Vagina (tissue), 2 donors: ENCODE measurements at places on chromosomes 16 and 17.

DNA sequence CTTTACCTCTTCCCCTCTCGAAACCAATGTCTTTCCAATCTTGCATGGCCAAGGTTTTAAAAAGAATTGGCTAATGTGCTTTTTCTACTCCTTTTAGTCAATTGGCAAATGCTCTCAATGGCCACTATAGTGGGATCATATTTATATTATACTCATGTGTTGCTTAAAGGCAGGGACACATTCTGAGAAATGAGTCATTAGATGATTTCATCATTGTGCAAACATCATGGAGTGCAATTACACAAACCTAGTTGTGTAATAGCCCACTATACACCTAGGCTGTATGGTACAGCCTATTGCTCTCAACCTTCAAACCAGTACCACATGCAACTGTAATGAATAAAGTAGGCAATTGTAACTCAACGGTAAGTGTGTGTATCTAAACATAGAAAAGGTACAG is 180.9 kb downstream of the HS3ST3A1 start:
- DNase-seq = no peak

DNA sequence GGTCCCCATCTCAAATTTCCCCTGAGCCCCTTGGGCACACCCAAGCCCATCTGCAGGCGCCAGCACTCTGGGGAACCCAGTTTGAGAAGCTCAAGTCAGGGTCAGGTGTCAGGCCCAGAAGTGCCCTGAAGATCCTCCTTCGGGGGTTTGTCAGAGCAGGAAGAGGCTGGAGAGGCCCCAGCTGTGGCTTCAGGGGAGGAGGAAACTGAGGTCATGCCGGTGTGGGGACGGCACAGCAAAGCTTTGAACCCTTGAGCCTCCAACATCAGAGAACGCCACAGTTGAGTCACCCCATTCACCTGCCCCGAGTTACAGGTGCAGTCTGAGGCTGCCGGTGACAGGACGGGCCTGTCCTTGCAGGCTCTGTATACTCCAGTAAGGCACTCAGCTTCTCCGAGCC is 140.2 kb upstream of the CIBAR2 start:
- DNase-seq = no peak

- DNase-seq = no peak
These were observed 198.4 kb downstream of the CYB561 start for GRCh38 chr17:63247706-63248105.

- DNase-seq = no peak
These were observed 31.2 kb downstream of the NXN start for GRCh38 chr17:948284-948852.

- DNase-seq = no peak
These were observed 6.6 kb upstream of the SUPT4H1 start for GRCh38 chr17:58358408-58359172.
